Stimulated activated CD8-positive, alpha-beta memory T cell treated with anti-CD3 and anti-CD28 coated beads, Interleukin-2, amount 100 ng/mL, for 1 hour (primary cell): ENCODE measurements at places on chromosomes 11 and 22.

- DNase-seq: no peak
Observed at GRCh38 chr11:82996966-82997606, 74.6 kb downstream of the RAB30 start.

GRCh38 chr11:65206441-65206841 is 24.7 kb downstream of the CAPN1 start:
- no peak for DNase-seq

DNA sequence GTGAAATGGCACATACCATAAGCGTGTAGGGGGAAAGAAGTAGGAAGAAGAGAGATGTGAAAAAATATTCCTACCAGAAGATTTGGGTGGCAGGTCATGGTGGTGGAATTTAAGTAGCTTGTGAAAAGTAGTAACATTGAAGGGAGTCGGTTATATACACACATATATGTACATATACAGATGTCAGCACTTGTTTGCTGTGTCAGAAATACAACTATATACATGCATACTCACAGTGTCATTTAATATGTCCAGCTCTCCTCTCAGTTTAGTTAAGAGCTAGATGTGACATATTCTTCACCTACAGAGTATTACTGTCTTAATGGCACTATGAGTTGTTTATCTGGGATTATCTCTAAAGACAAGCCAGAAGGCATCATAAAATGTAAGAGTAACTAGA is 987.4 kb upstream of the CCDC90B start:
- no peak for DNase-seq

- DNase-seq: no peak
Observed at GRCh38 chr22:47422736-47423135, 660.3 kb downstream of the TBC1D22A start.

DNA sequence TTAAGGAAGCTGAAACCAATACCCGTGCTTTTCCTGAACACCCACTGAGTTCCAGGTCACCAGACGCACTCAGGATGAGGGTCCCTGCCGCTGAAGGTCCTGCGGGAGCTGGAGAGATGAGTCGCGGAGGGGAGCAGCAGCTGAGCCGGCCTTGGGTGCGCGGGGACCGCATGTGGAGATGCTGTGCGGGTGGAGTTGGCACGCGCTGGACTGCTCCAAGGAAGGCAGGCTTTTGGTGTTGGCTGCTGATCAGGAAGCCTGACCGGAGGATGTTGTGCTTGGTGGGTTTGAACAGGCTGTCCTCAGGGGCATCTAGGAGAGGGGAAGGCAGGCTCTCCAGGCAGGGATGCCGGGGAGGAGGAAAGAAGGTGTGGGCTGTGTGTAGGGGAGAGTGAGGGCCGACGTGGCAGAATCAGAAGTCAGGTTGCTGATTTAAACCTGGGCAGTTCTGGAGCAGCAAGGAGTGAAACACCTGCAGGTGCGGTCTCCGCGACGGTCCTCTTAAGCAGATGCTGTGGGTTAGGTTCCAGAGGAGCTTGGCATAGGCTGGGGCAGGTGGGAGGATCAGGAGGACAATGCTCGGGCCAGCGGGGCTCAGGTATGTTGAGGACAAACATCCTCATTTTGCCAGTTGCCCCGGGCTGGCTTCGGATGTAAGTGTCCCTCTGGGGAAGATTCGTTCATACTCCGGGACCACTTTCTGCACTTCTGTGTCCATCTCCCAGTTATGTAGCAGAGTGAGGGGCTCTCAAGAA is 197.5 kb upstream of the B3GAT1 start:
- no peak for DNase-seq

GRCh38 chr22:50520826-50521453 is 4.5 kb downstream of the SCO2 start:
- no peak for DNase-seq

- DNase-seq: no peak
Observed at GRCh38 chr11:22193348-22194051, 615 bp downstream of the ANO5 start.

DNA sequence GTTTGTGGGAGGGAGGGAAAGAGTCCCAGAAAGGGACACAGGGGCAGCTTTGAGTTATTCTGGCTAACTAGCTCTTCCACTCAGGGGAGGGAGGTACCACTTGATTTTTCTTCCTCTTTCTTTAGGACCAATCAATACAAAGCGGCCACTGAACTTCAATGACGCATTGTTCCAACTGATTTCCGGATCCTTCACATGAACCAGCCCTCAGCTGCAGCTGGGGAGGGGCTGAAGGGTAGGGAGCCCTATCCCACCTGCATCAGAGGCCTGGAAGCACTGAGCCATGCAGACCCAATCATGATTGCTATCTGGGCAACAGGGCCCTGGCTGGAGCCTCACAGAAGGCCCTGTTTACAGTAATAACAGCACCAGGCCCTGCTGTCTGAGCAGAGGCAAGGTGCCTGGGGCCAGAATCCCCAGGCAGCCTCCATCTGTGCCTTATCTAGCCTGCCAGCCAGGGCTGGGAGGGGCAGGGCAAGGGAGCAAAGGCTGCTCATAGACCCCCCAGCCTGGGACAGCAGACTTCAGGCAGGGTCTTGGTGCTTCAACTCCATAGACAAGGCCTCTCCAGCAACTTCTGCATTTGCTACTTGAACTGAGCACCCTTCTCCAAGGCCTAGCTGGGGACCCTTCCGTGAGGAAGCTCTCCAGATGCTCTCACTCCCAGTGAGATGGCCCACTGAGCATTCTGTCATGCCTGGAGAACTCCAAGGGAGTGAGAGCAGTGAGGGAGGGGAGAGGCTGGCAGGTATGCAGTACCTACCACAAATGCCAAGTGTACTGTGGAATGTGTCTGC is 22.5 kb downstream of the CLPB start:
- no peak for DNase-seq

- no peak for DNase-seq
Observed at GRCh38 chr22:24107661-24108060, 73.6 kb upstream of the SUSD2 start.

GRCh38 chr11:10114593-10115404 is 179.2 kb downstream of the SBF2 start:
- DNase-seq: no peak

DNA sequence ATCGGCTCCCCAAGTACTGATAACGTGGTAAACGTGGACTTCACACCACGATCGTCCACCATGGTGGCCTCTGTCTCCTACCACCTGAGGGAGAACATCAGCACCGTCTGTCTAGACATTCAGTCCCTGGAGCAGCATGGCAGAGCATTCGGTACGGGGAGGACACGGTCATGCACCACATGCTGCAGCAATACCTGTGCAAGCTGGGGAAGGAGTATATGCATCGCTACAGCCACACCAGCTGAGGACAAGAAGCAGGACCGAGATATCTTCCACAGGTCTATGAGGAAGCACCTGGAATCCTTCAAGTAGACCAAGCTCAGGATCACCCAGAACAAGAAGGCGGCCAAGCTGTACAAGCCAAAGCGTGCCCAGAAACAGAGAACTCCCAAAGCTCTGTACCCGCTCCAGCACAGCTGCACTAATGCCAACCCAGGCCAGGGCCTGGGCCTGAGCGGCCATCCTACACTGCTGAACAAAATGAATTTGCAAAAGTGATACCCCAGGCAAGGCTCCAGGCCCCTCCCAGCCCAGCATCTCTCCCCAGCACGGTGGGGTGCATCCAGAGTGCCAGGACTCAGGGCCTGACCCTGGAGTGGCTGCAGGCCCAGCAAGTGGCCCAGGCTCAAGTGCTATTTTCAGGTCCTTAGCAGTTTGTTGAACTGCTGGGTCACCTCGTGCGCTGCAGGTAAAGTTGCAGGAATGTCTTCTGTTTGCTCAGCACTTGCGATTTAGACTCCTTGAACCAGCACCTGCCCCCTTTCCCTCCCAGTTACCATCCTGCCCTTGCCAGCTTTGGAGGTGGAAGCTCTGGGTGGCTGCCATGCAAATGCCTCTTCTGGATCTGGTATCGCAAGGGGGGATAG is 119.3 kb upstream of the SERPIND1 start:
- no peak for DNase-seq

- DNase-seq: no peak
Observed at GRCh38 chr11:65696802-65697552, 15.1 kb upstream of the KAT5 start.

- no peak for DNase-seq
Observed at GRCh38 chr11:1866226-1866625, 13.3 kb downstream of the LSP1 start.

GRCh38 chr11:1921574-1922141 is 2.2 kb downstream of the TNNT3 start:
- DNase-seq: no peak

GRCh38 chr22:37267661-37268413 is 14.5 kb upstream of the CYTH4 start:
- DNase-seq: no peak

DNA sequence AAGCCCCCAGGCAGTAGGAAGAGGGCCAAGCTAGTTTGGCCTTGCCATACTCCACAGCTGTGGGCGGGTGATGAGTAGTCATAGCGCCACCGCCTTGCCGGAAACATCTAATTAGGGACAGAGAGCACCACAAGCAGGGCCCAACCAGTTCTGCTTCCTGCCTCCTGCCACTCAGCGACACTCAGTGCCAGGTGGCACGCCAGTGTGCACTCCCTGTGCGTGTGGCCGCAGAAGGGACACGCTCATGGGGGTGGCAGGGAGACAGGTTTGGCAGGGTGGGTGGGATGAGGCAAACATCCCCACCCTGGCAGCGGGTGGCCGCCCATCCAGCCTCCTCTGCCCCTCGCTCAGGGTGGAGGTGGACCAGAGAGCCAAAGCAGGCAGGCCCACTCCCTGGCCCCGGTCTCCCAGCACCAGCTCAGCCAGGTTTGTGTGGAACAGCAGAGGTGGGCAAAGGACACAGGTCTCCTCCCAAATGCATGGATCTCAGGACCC is 4.9 kb downstream of the OVOL1 start:
- DNase-seq: peak; percentile 10

GRCh38 chr22:44085743-44086270 is 61.7 kb downstream of the PARVB start:
- no peak for DNase-seq

DNA sequence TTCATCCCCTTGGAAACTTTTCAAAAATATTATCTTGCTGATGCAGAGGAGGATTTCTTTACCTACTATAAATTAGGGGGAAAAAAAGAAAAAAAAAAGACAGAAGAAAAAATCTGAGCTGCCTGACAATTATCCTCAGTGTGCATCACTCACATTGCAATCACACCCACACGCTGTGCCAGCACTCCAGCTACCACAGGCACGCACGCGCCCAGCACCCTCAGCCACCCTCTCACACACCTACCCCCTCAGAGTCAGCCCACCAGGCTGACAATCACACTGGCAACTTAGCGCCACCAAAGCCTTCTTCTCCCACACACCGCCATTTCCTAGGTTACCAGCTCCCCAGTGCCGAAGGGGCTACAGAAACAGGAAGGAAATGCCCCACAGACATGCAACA is 236.1 kb downstream of the KCNA4 start:
- no peak for DNase-seq

GRCh38 chr11:95608093-95608492 is 181.5 kb downstream of the FAM76B start:
- no peak for DNase-seq

GRCh38 chr11:74427384-74427886 is 29.2 kb upstream of the PGM2L1 start:
- no peak for DNase-seq

- DNase-seq: no peak
Observed at GRCh38 chr11:117045196-117045595, 53.0 kb downstream of the SIK3 start.

GRCh38 chr22:48820481-48821345 is 1007.0 kb downstream of the BRD1 start:
- DNase-seq: no peak

GRCh38 chr22:21755851-21756284 is 20.3 kb upstream of the YPEL1 start:
- DNase-seq: no peak

DNA sequence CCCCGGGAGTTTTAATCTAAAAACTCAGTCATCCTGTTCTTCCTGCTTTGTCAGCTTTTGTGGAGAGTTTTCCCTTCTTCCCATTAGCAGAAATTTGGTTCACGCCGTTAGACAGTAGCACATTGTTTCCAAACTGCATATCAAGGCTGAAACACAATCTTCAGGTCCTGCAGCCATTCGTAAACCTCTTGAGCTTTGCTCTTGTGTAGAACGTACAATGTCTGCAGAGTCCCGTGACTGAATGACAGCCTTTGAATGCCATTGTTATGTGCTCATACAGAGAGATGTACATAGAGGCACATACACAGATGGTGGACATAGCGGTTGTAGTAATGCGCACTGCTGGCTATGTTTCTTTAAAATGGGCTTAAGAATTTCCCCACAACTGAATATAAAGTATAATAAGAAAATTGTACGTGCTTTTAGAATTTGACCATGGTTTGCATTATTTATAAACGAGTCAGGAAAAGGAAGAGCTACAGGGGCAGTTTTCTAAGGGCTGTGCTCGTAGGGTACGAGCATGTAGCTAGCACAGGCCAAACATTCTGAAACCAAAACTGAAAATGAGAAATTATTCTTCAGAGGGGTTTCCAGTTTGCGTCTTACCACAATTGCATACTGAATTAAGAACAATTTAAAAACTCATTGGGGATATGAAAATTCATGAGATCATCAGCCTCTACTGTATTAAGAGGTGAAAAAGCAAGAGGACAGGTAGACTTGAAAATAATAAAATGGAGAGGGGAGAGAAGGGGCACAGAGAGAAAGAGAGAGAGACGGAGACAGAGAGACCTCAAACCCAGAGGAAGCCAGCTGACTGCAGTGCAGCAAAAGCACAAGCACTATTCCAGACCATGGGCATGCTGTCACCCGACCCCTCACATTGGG is 310.1 kb downstream of the CADM1 start:
- no peak for DNase-seq

DNA sequence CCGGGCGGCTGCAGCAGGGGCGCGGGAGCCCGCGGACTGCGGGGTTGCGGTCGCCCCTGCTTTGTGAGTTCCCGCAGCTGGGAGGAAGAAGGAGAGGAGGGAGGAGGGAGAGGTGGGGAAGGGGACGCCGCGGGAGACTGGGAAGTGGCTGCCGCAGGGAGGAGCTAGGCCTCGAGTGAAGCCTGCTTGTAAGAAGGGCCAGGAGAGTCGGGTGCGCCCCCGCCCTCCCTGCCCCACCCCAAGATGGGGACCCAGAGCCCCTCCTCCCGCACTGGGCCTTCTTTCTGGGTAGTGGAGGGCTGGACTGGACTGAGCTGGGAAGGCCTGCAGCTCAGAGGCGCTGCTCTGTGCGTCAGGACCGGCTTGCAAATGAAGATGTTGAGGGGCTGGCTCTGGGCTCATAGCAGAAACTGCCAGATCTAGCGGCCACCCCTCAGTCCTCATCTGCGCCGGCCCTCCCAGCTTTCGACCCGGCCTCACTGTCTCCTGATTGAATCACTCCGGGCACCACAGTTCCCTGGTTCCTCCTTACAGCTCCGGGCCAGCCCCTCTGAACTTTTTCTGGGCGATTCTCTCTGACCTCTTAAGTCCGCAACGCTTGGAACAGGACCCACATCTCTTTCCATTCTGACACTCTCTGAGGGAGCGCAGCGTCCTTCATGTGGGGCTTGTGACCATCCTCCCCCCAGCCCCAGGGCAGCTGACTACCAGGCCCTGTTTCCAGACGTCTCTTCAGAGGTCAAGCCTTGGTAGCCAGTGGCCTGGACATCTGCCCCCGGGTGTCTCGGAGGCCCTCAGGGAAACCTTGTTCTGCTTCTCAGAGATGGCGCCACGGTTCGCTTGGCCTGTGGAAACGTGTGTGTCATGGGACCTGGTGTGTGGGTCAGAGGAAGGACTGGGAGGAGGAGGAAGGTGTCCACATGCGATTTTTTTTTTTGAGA is 21.9 kb downstream of the SERPINH1 start:
- no peak for DNase-seq
